ENCODE measurements at places on chromosomes 6 and 20.

- no peak overlapping the region for H3K4me3 ChIP-seq
- no peaks in the 10 kb centered on the region for H3K36me3 ChIP-seq
- DNase-seq, result no peak
Measured at GRCh38 chr20:63081831-63082230, 75.1 kb upstream of the BHLHE23 start.

- H3K4me1 ChIP-seq, result peaks cover 16% of the 10 kb centered on the region
- H3K4me3 ChIP-seq, result no peak overlapping the region
- DNase-seq, result no peak
- H3K27me3 ChIP-seq, result peaks cover 11% of the 10 kb centered on the region
- H3K36me3 ChIP-seq, result no peaks in the 10 kb centered on the region
- no peak overlapping the region for H3K27ac ChIP-seq
Measured at GRCh38 chr6:163760860-163761259, 346.3 kb downstream of the QKI start.

GRCh38 chr6:54217018-54217417 is 91.2 kb upstream of the TINAG start:
- no peak for DNase-seq
- no peaks in the 10 kb centered on the region for H3K36me3 ChIP-seq
- no peak overlapping the region for H3K27ac ChIP-seq
- no peaks in the 10 kb centered on the region for H3K27me3 ChIP-seq
- no peak overlapping the region for H3K4me3 ChIP-seq

GRCh38 chr6:139800837-139801236 is 426.4 kb upstream of the CITED2 start:
- no peak overlapping the region for H3K27ac ChIP-seq
- peaks cover 5% of the 10 kb centered on the region for H3K4me1 ChIP-seq
- H3K27me3 ChIP-seq, result peaks cover 4% of the 10 kb centered on the region
- H3K36me3 ChIP-seq, result no peaks in the 10 kb centered on the region

All from nephron progenitor cell (in vitro differentiated cells).